ENCODE measurements at places on chromosomes 12 and 14.

DNA sequence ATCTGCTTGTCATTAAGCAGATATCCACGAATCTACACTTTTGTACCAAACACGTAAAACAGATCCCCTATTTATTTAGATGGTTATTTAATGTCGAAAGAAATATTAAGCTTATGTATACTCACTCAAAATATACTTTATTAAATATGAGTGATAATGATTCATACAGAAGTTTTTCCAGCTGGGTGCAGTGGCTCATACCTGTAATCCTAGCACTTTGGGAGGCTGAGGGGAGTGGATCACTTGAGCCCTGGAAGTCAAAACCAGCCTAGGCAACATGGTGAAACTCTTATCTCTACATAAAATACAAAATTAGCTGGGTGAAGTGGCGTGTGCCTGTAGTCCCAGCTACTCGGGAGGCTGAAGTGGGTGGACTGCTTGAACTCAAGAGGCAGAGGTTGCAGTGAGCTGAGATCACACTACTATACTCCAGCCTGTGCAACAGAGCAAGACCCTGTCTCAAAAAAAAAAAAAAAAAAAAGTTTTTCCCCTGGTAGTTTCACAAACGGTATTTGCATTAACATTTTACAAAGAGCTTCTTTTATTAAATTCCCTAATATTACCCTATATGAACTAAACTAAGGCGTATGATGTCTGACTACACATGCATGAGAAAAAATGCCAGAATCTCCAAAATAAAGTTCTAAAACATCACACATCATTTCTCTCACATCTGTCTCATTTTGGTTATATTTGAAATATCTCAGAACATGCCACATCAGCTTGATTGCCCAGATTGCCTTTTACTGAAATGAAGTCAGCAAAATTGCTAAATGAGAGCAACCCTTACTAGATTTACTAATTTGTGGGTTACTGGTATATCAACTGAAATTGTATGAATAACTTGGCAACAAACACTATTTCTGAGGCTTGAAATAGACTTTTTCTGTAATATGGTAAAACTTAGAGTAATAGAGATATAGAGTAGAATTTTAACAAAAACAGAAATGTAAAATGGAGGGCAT, 74.9 kb downstream of the PAWR start:
- no peak for DNase-seq

GRCh38 chr12:95168746-95169145, 48.5 kb downstream of the FGD6 start:
- DNase-seq: peak; percentile 30

- DNase-seq: no peak
These were observed 15.9 kb upstream of the LRRK2 start for GRCh38 chr12:40208707-40209446.

DNA sequence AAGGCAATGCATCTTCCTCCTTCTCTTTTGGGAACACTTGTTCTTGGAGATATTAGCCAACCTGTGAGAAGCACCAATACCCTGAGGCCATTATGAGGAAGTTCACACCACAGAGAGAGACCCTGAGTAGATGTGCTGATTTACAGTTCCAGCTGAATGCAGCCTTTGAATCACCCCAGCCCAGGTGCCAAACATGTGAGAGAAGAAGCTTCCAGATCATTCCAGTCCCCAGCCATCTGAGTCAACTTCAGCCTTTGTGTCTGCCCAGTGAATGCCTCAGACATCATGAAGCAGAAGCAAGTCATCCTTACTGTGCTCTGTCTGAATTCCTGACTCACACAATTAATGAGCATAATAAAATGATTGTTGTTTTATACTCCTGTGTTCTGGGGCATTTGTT, 25.1 kb downstream of the C12orf42 start:
- no peak for DNase-seq

DNA sequence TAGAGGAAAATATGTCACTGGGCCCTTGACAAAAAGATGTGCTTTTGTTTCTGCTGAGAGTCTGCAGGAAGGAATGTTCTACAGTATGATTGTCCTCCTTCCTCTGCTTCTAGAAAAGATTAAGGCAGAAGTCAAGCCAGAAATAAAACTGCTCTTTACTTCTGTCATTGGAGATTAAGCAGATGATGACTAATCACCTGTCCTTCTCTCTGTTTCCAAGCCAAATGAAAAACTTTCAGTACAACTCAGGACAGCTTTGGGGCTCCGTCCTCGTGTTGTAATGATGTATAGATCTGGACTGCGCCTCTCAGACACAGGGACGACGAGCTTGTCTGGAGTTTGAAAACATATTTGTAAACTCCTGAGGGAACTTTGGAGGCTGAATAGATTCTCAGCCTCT, 159.3 kb downstream of the DYRK2 start:
- no peak for DNase-seq

DNA sequence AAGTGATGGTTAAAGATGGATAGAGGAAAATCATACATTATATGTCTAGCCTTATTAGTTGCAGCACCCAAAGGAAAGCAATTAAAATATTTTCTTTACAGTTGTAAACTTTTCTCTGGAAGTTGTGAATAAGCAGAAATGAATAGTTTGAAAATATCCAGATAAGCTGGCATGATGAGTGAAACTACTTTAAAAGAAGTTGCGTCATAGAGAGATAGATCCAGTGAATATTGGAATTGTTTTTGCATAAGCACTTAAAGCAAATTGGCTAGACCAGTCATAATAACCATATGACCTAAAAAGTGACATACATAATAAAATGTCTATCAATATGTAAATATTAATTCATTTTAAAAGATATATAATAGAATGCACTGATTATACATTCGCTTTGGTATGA, 132.1 kb downstream of the SOX5 start:
- no peak for DNase-seq

DNA sequence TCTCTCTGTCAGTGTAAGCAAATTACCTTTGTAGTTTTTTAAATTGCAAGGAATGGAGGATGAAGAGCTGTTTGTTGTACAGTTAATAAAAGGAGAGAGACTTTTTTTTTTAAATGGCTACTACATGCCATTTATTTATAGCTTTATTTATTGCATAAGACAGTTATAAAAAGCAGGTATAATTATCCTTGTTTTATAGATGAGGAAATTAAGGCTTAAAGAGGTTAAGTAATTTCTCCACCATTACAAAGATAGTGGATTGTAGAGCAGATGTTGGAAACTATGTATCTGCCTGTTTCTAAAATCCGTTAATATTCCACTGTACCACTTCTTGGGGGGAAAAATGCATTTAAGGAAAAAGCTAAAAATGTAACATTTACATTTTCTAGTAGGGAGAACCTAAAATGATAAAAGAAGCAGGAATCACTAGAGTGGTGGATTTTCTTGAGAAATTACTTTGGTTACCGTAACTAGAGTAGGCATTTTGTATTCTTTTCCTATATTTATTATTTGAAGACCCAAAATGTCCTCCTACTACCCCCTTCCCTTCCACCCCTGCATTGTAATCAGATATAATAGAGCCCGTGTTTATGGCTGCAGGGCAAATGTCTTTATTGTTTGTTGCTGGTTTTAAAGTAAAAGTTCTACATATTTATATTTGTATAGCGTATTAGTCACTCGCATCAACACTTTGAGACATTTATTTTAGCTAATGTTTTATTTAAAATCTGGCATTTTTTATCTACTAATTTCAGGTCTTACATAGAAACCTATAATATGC, 2.3 kb downstream of the SNAPC1 start:
- DNase-seq: peak; percentile 22

DNA sequence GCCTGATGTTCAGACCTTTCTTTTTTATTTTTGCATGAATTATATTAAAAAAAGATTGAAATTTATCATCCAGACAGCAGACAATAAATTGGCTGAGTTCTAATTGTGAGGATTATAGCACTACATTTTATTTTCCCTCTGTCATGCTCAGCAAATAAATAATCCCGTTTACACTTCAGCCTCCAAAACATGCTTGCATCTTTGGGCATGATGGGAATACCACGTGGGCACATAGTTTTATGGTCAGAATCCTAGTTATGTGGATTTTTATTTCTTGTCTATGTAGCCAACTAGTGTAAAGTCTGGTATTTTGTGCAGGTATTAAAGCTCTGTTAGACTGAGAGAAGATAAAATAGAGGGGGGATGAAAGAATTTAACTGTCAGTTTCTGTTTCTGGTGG, 276.9 kb upstream of the E2F7 start:
- DNase-seq: no peak

GRCh38 chr12:95055057-95055456, 18.4 kb downstream of the NR2C1 start:
- DNase-seq: no peak

DNA sequence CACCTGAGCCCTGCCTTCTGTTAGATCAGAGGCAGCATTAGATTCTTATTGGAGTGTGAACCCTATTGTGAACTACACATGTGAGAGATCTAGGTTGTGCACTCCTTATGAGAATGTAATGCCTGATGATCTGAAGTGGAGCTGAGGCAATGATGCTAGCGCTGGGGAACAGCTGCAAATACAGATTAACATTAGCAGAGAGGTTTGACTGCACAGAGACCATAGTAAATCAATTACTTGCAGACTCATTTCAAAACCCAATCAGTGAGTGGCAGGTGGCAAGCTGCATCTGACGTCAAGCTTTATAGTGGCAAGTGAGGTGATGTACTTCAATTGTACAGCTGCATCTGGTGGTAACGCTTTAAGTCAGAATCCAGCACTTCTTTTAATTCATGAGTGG, 141.6 kb downstream of the GPHN start:
- no peak for DNase-seq

GRCh38 chr14:99852578-99852977, 59.4 kb downstream of the EML1 start:
- DNase-seq: no peak

DNA sequence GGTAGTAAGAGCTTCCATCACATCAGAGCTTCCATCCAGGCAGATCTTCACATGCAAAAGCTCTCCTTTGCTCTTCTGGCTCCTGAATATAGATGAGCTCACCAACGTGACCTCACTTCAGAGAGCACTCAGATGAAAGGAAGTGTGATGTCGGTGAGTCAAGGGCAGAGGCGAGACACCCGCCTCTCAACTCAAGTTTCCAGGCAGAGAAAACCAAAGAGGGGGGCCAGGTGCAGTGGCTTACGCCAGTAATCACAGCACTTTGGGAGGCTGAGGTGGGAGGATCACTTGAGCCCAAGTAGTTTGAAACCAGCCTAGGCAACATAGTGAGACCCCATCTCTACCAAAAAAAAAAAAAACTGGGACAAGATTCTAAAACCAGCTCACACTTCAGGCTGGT, 126.9 kb downstream of the DUSP6 start:
- peak; percentile 88 for DNase-seq

GRCh38 chr14:88078525-88078924, 73.6 kb downstream of the GPR65 start:
- no peak for DNase-seq

GRCh38 chr14:91380610-91381371, 36.8 kb downstream of the CCDC88C start:
- no peak for DNase-seq

DNA sequence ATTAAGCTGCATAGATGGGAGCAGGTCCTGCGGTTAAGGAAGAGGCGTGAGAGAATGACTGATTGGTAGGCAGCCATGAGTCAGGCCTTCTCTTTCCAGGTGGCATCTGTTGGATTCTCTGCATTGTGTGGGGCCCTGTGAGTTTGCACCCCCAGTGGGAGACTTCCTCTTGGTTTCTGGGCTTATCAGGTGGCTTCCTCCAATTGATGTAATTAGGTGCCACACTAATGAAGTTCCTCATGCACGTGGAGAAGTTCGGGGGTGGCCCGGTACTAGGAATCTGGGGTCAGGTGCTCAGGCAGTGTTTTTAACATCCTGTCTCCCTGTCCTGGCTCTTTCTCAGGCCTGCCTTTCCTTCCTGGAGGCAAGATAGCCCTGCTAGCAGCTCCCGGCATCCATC, 765.1 kb upstream of the TMEM132C start:
- DNase-seq: no peak

- no peak for DNase-seq
These were observed 14.5 kb downstream of the CFAP73 start for GRCh38 chr12:113164014-113164413.

- no peak for DNase-seq
These were observed 25.6 kb upstream of the UBC start for GRCh38 chr12:124940143-124940392.

GRCh38 chr12:50166799-50167048, 445 bp downstream of the CERS5 start:
- no peak for DNase-seq
